ENCODE measurements at places on chromosomes 13 and 19. TPM values are rescaled to one million over a fixed set of nuclear protein-coding genes. Genes with fewer than 3 reads are reported as not detected.

The KASH5 gene
- total RNA-seq: not detected

The HSPB6 gene
- total RNA-seq: 18.8 TPM

The CEACAM20 gene
- not detected for total RNA-seq

The MCEMP1 gene
- total RNA-seq: not detected

The CD33 gene
- not detected for total RNA-seq

The C5AR2 gene
- not detected for total RNA-seq

The AMER2 gene
- 0.57 TPM for total RNA-seq

DNA sequence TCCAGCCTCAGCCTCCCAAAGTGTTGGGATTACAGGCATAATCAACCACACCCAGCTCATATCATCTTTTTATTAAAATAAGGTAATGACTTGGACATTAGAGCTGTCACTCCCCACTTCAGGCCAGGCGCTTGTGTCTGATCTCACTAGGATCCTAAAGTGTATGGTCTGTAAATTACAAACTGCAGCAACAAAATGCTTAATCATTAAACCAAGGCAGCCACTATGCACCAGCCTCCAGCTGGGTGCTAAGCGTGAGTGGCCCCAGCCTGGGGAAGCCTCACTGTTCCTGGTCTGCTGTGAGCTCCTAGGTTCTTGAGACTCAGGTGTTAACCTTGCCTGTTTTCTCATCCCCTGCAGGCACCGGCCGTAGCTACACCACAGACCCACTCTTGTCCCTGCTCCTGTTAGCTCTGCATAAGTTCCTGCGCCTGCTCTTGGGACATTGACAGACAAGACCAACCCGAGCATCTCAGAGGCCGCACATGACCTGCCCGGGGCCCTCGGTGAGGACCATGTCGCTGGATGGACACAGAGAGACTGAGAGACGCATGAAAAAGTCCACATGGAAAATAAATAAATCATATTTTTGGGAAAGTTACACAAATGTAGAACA lies 37.8 kb downstream of the VSTM2B start:
- H3K4me1 ChIP-seq: no peaks in the 10 kb centered on the region
- DNase-seq: no peak
- H3K27me3 ChIP-seq: peaks cover 53% of the 10 kb centered on the region
- H3K27ac ChIP-seq: no peak overlapping the region
- H3K4me3 ChIP-seq: no peak overlapping the region

- no peak for DNase-seq
- H3K4me3 ChIP-seq: no peak overlapping the region
- H3K36me3 ChIP-seq: no peaks in the 10 kb centered on the region
- no peaks in the 10 kb centered on the region for H3K27me3 ChIP-seq
Measured at GRCh38 chr13:42000846-42001245, 39.9 kb upstream of the VWA8 start.

DNA sequence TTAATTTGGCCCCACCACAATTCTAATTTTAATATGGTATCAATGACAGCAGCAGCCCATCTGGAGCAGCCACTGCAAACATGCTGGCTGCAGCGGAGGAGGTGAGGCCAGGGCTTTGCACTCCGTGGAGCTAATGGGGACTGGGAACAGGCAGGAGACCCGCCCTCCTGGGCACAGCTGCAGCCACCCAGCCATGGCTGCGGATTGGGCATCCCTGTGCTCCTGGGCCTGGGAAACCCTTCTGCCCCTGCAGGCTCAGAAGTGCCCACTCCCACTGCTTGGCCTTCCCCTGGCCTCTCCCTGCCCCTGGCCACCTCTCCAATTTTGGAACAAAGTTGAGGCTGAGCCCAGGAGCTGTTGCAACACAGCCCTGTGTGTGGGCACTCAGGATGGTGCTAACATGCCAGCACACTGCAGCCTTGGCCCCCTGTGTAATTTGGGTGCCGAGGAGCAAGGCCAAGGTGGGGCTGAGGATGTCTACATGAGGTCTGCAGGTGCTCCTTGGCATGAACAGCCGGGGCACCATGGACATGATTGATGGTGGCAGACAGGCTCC lies 123.6 kb downstream of the PCDH9 start:
- DNase-seq: no peak
- H3K36me3 ChIP-seq: peaks cover 1% of the 10 kb centered on the region
- peaks cover 9% of the 10 kb centered on the region for H3K4me1 ChIP-seq
- no peaks in the 10 kb centered on the region for H3K27me3 ChIP-seq

DNA sequence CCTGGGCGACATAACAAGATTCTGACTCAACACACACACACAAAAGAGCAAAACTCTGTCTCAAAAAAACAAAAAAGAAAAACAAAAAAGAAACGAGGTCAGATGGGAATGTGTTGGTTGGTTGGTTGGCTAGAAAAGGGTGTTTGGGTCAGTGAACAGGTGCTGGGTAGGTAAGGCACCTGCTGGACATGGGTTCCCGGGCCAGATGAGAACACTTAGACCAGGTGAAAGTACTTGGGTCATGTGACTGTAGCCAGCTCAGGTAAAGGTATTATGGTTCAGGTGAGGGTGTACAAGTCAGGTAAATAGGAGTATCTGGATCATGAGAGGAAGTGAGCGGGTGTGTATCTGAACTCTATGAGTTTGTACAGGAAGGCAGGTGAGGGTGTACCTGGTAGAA lies 14.5 kb upstream of the ZNF414 start:
- no peak for DNase-seq
- H3K4me3 ChIP-seq: peak overlapping the region; percentile 20
- H3K4me1 ChIP-seq: peaks cover 14% of the 10 kb centered on the region
- no peaks in the 10 kb centered on the region for H3K27me3 ChIP-seq

- no peaks in the 10 kb centered on the region for H3K36me3 ChIP-seq
- peak overlapping the region; percentile 75 for H3K27ac ChIP-seq
- H3K4me3 ChIP-seq: peak overlapping the region; percentile 96
- no peak for DNase-seq
- H3K4me1 ChIP-seq: peaks cover 28% of the 10 kb centered on the region
- peaks cover 15% of the 10 kb centered on the region for H3K27me3 ChIP-seq
Measured at GRCh38 chr13:37868691-37869505, 674 bp downstream of the TRPC4 start.

DNA sequence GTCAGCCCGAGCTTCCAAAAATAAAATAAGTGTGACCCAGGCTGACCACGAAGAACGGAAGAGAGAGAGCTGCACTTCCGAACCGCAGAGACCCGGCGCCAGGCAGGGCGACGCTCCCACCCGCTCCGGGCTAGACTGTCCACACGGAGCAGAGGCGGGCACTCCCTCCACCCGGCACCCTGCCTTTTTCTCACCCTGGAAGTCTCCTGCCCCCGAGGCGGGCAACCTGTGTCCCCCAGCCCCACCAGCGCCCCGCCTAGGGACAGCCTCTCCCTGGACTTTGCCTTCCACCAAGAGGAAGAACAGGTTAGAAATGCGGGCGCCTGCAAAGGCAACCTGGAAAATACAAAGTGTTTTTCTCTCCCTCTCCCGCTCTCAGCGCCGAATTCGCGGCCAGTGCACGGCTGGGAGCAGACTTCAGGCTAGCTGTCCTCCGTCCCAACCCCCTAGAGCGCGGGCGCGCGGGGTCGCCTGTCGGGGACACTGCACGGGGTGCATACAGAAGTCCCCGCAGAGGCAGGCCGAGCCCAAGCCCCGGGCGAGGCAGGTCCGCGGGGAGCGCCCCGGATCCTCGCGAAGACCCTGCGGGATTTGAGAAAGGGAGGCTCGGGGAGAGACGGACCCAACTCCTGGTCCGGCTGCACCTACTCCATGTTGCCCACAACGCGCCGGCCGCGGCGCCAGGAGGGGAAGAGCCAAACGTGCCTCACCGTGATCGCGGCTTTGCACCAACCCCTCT lies 845 bp downstream of the SPRY2 start:
- peaks cover 13% of the 10 kb centered on the region for H3K36me3 ChIP-seq
- peak; percentile 22 for DNase-seq
- H3K27ac ChIP-seq: no peak overlapping the region
- no peaks in the 10 kb centered on the region for H3K27me3 ChIP-seq
- no peak overlapping the region for H3K4me3 ChIP-seq
- H3K4me1 ChIP-seq: peaks cover 52% of the 10 kb centered on the region

DNA sequence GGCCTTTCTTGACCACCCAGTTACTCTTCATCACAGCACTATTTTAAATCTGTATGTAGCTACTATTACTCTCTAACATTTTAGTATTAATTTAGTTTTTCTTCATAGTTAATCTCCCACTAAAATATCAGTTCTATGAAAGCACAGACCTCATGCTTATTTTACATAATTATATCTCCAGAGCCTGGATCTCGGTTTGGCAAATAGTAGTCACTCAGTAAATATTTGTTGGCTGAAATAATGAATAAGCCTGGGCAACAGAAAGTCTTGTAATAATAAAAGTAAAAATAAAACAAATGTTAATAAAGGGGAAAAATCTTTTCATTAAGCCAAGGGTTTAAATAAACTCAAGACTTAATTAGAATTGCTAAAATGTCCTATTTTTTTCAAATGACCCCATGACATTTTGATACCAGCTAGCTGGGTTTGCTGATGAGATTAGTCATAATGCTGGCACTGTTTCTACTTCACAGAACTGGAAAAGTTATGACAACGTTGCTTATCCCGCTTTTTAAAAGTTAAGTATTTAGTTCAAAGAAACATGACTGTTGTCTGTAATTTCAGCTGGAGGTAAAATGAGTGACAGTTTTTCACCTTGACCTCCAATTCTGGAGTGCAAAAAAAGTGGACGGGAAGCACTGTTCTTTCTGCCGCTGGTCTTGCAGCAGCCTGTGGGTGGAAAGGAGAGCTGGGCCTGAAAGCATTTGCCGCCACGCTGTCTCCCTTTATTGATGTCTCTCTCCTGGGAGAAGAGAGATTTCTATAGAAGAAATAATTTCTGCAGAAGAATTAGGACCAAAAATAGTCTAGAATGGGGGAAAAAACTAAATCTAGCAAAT lies 85.2 kb upstream of the SPATA13 start:
- H3K4me3 ChIP-seq: no peak overlapping the region
- no peaks in the 10 kb centered on the region for H3K36me3 ChIP-seq
- H3K4me1 ChIP-seq: no peaks in the 10 kb centered on the region

DNA sequence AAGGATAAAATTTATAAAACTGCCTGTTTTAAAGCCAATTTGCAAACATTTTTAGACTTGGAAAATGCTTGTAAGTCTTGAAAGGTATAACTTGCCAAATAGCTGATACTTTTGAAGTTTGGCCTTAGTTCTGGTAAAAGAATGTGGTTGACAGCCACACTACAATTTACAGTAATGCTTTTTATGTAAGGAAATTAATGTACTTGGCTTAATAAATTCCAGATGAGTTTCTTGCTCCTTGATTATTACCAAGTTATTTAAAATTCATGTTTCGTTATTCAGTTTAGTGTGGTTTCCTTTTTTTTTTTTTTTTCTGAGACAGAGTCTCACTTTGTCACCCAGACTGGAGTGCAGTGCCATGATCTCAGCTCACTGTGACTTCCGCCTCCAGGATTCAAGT lies 14.9 kb downstream of the LMO7 start:
- no peaks in the 10 kb centered on the region for H3K27me3 ChIP-seq
- no peak for DNase-seq
- H3K36me3 ChIP-seq: peaks cover 13% of the 10 kb centered on the region

GRCh38 chr19:947090-947706 lies 21.4 kb downstream of the ARID3A start:
- no peak overlapping the region for H3K4me3 ChIP-seq
- peaks cover 23% of the 10 kb centered on the region for H3K4me1 ChIP-seq
- no peak for DNase-seq
- peaks cover 5% of the 10 kb centered on the region for H3K36me3 ChIP-seq

- H3K27ac ChIP-seq: no peak overlapping the region
- H3K36me3 ChIP-seq: no peaks in the 10 kb centered on the region
- no peaks in the 10 kb centered on the region for H3K4me1 ChIP-seq
Measured at GRCh38 chr13:84985860-84986259, 813.4 kb downstream of the SLITRK6 start.

- no peak for DNase-seq
- H3K36me3 ChIP-seq: no peaks in the 10 kb centered on the region
- H3K27me3 ChIP-seq: no peaks in the 10 kb centered on the region
- peaks cover 53% of the 10 kb centered on the region for H3K4me1 ChIP-seq
- no peak overlapping the region for H3K4me3 ChIP-seq
Measured at GRCh38 chr13:44470638-44471562, 97.3 kb downstream of the SERP2 start.

GRCh38 chr19:3611841-3612240 lies 5.2 kb upstream of the TBXA2R start:
- H3K4me1 ChIP-seq: peaks cover 10% of the 10 kb centered on the region
- no peak overlapping the region for H3K27ac ChIP-seq
- no peak for DNase-seq
- H3K36me3 ChIP-seq: peaks cover 7% of the 10 kb centered on the region
- H3K4me3 ChIP-seq: no peak overlapping the region
- H3K27me3 ChIP-seq: peaks cover 13% of the 10 kb centered on the region

- H3K4me1 ChIP-seq: peaks cover 7% of the 10 kb centered on the region
- no peak for DNase-seq
- H3K4me3 ChIP-seq: no peak overlapping the region
Measured at GRCh38 chr13:49620170-49620621, 8.1 kb upstream of the ARL11 start.

GRCh38 chr13:108113407-108113806 lies 101.9 kb downstream of the LIG4 start:
- H3K27me3 ChIP-seq: no peaks in the 10 kb centered on the region
- no peaks in the 10 kb centered on the region for H3K4me1 ChIP-seq
- H3K4me3 ChIP-seq: no peak overlapping the region
- H3K36me3 ChIP-seq: no peaks in the 10 kb centered on the region

DNA sequence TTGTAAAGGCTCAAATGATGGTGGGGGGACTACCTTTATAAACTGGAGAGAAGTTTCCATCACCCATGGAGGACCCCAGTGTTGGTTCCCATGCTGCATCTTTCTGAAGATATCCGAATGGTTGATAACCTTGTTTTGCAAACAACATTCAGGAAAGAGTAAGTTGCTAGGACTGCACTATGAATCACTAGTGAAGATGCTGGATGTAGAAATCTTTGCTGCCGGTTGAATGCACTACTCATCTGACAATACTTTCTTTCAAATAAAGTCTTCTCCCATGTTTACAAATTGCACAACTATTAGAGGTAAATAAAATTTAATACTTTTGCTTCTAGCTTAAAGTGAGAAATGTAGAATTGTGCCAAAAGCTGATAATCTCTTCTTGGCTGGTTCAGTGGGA lies 198.4 kb upstream of the SLITRK6 start:
- H3K27ac ChIP-seq: no peak overlapping the region
- peaks cover 5% of the 10 kb centered on the region for H3K4me1 ChIP-seq
- no peak overlapping the region for H3K4me3 ChIP-seq
- H3K27me3 ChIP-seq: no peaks in the 10 kb centered on the region
- no peak for DNase-seq
- no peaks in the 10 kb centered on the region for H3K36me3 ChIP-seq

- H3K27ac ChIP-seq: no peak overlapping the region
- H3K27me3 ChIP-seq: peaks cover 23% of the 10 kb centered on the region
- no peak for DNase-seq
- H3K36me3 ChIP-seq: no peaks in the 10 kb centered on the region
- H3K4me1 ChIP-seq: no peaks in the 10 kb centered on the region
Measured at GRCh38 chr19:54875506-54875905, 1.5 kb downstream of the FCAR start.

DNA sequence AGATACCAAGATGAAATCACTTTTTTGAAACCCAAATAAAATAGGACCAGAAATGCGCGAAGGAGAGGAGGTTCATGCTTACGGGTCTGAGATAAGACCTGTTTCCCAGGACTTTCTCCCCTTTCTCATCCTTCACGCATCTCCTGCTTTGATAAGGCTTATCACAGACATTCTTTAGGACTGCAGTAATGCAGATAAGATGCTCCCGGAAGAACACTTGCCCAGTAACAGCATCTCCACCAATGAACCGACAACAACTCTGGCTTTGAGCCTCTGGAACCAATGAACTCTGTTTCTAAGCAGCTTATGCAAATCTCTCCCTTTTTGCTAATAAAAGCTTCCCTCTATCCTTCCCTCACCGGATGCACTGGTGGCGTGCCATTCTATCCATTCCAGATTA lies 783.4 kb upstream of the ARGLU1 start:
- H3K4me1 ChIP-seq: peaks cover 2% of the 10 kb centered on the region
- peak overlapping the region; percentile 43 for H3K27ac ChIP-seq
- H3K27me3 ChIP-seq: no peaks in the 10 kb centered on the region
- no peak overlapping the region for H3K4me3 ChIP-seq

Measured in mesothelial cell of epicardium (in vitro differentiated cells).